RWPE2 (cell line): ENCODE measurements at places on chromosomes 16 and 17.
A peak's percentile ranks its signal among the peaks of the same experiment; 100 is the strongest.

DNA sequence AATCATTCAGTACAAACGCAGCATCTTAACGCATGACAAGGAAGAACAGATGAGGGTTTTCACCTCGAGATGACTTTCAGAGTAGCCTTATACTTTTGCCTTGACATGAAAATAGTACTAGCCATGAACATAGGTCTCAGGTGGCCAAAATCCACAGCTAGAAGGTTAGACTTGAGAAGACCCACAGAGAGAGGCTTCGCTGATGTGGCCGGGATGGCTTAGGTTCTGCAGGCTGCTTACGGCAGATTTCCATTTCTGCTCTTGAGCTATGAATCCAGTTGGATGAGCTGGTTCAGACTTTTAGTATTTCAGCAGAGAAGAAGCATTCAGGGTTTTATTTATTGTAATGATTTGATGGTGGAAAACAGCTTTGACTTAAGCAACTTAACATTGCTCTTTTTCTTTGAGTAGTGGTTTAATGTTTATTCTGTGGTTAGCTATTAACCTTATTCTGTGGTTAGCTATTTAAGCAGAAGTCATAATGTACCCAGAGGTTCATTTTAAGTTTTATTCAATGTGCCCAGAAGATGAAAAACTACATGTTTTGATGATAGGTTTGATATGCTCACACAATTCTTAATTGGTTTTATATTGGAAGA is 7.6 kb downstream of the KRT24 start:
- DNase-seq, result no peak

GRCh38 chr17:45235416-45236281 is 14.0 kb downstream of the FMNL1 start:
- no peak for DNase-seq

DNA sequence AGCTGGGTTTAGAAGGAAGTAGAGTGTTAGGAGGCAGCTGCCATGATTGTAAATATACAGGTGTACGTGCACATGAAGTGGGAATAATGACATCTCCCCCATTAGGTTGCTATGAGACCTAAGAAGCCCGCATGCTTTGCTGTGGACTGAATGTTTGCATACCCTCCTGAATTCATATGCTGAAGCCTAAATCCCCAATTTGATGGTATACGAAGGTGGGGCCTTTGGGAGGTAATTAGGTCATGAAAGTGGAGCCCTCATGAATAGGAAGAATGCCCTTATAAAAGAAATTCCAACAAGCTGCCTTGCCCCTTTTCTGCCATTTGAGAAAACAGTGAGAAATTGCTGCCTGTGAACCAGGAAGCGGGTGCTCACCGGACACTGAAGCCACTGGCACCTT is 44.0 kb downstream of the CCDC182 start:
- no peak for DNase-seq

GRCh38 chr17:40437095-40437732 is 6.0 kb upstream of the IGFBP4 start:
- no peak for DNase-seq

- no peak for DNase-seq
Measured at GRCh38 chr16:11848842-11849241, 2.5 kb downstream of the RSL1D1 start.

GRCh38 chr16:23248261-23249194 is 53.6 kb upstream of the SCNN1B start:
- no peak for DNase-seq

DNA sequence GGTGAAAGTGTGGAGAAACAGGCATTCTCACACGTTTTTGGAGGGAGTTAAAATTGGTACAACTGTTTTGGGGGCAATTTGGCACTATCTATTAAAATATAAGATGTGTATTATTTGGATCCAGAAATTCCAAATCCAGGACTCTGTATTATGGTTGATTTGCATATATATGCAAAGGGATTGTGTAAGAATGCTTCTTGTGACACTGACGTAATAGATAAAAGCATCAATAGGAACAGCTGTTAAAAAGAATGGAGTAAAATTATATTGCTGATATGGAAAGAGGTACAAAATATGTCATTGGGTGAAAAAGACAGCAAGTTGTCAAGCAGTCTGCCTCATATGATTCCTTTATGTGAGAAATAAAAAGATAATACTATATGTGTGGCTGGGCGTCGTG is 17.3 kb downstream of the FA2H start:
- DNase-seq, result no peak

- no peak for DNase-seq
Measured at GRCh38 chr17:81179220-81179619, 13.2 kb upstream of the AATK start.

- no peak for DNase-seq
Measured at GRCh38 chr17:31509805-31510177, 118.3 kb downstream of the RAB11FIP4 start.

- no peak for DNase-seq
Measured at GRCh38 chr17:55283256-55283965, 18.7 kb downstream of the HLF start.

- no peak for DNase-seq
Measured at GRCh38 chr16:74322301-74322710, 25.7 kb downstream of the PSMD7 start.

DNA sequence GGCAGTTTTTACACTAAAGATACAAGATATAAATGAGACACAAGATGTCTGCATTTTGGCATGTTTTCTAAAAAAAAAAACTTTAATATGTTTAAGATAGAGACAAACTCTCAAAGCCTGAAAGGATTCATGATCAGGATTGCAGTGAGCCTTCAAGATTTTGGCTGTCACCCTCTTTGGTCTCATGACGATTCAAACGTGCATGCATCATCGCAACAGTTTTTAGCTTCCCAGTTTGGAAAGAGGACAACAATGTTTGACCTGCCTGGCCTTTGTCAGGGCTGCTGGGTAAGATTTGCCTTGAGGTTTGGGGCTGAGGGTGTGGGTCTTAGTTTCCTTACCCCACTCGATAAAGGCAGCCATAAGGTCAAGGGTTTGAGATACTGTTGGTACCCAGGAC is 134.1 kb downstream of the RGS9 start:
- no peak for DNase-seq

GRCh38 chr17:77489893-77490255 is 349.1 kb downstream of the SEC14L1 start:
- peak; percentile 58 for DNase-seq

DNA sequence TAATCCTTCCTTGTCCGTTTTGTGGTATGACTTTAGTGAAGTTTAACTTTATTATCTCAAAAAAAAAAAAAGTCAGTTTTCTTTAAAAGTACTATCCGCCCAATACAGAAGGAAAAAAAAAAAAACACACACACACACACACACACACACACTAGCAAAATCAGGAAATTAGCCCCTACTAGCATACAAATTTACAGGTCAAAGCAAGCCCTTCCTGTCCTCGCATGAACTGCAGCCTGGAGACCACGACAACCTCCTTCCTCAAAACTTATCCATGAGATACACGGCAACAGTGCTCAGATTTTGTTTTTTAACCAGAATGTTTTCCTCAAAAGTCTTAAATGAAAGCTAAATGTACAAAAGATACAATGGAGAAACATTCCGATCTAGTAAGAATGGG is 16.2 kb downstream of the NCOR1 start:
- no peak for DNase-seq

DNA sequence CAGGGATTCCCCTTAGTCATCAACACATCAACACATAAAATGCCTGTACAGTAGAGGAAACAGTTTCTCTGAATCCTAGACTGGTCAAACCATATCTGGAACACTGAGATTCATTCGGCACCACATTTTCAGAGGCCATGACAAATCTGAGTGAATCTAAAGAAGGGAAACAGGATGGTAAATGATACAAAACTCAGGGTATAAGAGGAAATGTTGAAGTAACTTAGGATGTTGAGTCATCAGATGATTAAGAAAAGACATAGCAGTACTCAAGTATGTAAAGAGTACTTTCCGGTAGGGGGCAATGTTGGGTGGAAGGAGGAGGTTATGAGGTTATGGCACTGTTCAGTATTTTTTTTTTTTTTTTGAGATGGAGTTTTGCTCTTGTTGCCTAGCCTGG is 358.5 kb upstream of the PMFBP1 start:
- no peak for DNase-seq

DNA sequence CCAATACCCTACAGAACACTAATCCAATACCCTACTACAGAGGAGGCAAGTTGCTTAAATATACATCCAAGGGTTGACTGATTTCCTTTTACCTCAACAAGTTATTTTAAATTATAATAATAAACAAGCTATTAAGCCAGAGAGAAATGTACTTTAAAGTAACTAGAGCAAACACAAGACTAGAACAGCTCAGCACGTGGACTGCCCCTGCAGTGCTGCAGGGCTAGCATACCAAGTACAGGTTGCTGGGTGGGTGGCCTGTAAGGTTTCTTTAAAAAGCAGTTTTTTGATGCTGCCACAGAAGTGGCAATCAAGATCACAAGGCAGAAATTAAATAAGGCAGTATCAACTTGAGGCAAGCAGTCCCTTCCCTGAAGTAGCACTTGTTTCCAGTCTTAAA is 63.5 kb downstream of the PARN start:
- no peak for DNase-seq

DNA sequence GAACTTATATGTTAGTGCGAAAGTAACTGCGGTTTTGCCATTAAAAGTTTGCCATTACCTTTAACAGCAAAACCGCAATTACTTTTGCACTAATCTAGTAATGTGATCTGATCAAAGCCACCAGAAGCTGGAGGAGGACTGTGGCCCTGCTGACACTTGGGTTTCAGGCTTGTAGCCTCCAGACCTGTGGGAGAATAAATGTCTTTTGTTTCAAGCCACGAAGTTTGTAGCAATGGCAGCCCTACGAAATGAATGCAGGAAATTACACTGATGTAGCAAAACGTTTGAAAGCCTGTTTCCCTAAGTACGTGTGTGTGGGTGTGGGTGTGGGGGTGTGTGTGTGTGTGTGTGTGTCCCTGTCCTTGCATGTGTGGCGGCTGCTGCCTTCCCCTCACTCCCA is 66.6 kb downstream of the WSB1 start:
- no peak for DNase-seq

- DNase-seq, result no peak
Measured at GRCh38 chr17:52154466-52154865, 4.0 kb downstream of the CA10 start.
